Renal pelvis (tissue), 12 donors: ENCODE measurements at places on chromosomes 13 and 19.

DNA sequence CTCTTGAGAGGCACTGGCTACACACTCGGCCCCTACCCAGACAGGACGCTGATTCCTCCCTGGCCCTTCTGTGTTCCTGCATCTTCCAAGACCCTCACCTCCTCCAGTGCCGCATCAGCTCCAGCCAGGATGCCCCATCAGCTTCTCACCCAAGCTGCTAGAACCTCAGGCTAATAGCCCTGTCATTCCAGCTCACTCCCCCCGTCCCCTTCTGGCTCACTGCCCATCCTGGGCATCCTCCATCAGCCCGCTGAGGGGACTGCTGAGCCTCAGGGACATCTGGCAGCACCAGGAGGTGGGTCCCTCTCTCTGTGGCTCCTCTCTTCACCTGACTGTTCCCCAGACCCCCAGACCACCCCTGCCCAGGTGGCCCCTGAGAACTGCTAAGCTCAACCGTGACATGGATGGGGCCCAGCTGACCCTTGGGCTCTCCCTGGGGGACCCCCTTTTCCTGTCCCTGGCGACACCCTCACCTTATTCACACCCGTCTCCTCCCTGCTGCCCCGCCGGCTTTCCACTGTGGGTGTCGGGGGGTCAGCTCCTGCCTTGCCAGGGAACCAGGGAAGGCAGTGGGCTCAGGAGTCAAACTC is 4.8 kb downstream of the FFAR3 start:
- DNase-seq: no peak

DNA sequence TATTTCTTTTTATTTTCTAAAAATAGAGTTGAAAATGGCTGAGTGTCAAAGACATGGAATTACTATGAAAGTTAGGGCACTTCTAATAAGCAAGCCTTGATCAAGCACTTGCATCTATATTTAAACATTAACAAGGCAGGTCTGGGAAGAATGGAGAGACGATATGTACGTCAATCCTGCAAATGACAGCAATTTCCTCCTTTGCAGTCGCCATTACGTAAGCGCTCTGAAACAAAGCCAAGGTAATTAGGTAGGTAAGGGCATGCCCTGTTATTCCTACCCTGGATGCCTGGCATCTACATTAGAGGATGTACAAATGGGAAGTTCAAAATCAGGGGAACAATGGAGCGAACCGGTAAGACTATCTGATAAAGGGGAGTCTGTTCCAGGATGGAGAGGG is 664.0 kb upstream of the ARGLU1 start:
- DNase-seq: no peak

GRCh38 chr13:49580980-49581680 is 4.2 kb downstream of the RCBTB1 start:
- DNase-seq: no peak

GRCh38 chr13:106331116-106331515 is 204.3 kb downstream of the EFNB2 start:
- DNase-seq: no peak

DNA sequence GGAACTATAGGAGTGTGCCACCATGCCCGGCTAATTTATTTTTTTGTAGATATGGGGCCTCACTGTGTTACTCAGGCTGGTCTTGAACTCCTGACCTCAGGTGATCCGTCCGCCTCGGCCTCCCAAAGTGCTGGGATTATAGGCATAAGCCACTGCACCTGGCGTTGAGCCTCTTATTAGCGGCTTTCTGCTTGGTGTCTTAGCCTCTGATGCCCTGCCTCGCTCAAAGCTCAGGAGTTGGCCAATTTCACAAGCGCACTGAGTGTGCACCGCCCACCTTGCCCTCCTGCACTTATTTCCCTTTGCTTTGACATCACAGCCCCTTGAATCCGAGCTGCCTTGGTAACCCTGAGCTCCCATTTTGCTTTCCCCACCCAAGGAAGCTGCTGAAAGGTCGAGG is 10.1 kb downstream of the YIPF2 start:
- DNase-seq: no peak

DNA sequence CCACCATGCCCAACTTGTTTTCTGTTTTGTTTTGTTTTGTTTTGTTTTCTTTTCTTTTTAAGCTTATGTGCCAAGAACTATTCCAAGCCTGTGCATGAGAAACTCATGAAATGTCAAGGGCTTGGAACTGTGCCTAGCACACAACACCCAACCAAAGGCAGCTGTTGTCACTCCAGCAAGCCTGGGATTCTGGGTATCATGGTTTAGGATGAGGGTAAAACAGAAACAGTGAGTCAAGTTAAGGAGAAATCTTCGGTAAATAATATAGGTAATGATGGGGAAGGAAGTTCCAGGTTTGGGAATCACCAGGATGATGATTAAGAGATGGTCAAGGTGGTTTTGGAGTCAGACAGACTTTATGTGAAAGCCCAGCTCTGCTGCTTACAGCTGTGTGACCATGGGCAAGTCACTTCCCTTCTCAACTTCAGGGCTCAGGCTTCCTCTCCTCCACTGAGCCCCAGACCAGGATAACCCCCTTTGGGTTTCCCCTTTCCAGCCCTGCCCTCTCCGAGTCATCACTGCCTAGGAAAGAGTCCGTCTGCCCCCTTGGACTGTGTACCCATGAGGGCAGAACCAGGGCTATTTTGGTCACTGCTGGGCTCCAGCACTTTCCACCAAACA is 5.0 kb downstream of the PVR start:
- no peak for DNase-seq

- DNase-seq: no peak
These were observed 13.1 kb downstream of the LRCH1 start for GRCh38 chr13:46565808-46566750.

- peak; percentile 93 for DNase-seq
These were observed at the start of gene CKAP2 for GRCh38 chr13:52454820-52455676. Gene CKAP2, plus strand, starts transcription at chr13:52455478. Its CDS starts 79 bp downstream, at chr13:52455557.

DNA sequence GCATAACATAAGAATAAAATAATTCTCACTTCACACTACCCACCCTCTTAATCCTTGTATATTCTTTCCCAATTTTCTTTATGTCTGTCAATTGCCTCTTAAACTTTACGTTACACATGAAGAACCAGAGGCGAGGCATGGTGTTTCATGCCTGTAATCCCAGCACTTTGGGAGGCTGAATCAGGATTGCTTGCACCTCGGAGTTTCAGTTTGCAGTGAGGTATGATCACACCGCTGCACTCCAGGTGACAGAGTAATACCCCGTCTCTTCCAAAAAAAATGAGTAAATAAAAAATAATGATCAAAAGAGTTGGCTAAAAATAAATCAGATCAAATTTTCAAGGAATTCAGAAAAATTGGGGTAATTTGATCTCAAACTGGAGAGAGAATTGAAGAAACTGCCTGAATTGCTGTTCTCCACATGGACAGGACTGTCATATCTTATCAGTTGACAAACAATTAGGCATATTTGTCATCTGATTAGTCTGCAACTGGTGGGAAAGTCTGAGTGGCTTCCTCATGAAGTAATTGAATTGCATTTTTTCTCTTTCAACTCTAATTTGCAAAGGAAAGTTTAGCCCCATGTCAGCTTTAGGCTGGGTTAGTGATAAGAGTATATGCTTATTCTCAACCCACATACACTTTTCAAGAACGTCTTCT is 302.9 kb downstream of the ITGBL1 start:
- DNase-seq: no peak

- no peak for DNase-seq
These were observed 259.9 kb downstream of the FOXO1 start for GRCh38 chr13:40406405-40407120.

DNA sequence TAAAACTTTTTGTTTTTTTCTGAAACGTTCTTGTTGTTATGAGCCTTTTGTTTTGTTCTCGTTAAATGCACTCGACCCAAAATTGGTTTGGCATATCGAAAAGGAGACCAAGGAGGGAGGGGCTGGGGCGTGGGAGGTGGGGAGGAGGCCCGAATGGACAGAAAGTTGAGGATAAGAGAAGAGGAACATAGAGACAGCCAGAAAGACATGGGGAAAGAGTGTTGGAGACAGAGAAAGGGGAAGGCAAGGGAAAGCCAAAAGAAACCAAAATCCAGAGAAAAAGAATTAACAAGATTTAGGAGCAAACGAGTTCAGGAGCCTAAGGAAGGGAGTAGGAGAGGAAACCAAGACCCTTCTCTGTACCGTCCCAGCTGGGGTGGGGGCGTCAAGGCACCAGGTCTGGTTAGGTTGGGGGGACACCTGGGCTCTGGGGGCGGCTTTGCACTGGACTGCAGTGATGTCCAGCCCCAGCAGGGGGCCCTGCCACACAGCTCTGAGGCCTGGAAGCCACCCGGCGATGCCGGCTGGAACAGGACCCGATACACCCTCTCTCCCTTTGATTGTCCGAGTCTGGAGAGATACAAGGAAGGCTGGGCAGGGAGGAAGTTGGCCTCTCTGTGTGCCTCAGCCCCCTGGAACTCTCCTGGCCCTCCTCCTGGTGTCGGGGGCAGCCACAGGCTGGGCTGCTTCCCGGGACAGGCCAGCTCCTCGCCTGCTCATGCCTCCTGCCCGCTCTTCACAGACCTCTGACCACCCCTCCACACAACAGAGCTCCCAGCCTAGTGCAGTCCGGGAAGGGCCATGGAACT is 11.6 kb upstream of the ASF1B start:
- DNase-seq: peak; percentile 77

GRCh38 chr13:51453959-51454703 is 1.3 kb upstream of the INTS6 start:
- DNase-seq: no peak

GRCh38 chr13:75566658-75567057 is 17.1 kb downstream of the UCHL3 start:
- no peak for DNase-seq

GRCh38 chr19:13992025-13992424 is 14.1 kb downstream of the RFX1 start:
- no peak for DNase-seq

DNA sequence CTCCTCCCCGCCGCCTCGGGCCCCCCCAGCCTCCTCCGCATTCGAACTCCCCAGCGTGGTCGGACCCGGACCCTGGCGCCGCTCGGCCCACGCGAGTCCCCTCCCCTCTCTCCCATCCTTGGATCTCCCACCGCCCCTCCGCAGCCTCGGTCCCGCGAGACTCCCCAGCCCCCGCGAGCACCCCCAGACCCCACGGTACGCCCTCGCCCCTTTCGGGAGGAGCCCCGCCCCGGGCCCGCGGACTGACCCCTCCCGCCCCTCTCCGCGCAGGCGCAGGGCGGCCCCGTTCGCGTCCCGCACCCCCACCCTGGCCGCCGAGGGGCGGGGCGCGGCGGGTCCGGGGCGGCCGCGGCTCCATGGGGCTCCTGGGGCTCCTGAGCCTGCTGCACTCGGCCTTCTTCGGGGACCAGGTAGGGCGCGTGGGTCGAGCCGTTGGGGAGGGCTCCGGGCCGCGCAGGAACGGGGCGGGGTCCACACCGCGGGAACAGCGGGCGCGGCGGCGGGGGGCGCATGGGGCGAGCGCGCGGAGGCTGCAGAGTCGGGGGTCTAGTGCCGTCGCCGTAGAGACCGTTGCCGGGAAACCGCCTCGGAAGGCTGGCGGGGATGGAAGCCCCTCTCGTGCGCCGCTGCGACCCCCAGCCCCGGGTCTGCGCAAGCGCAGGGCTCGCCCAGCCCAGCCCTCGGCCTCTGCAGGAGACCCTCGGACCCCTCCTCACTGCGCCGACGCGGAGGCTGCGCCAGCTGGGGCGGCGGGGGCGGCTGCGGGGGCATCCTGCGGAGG is 3.8 kb upstream of the APC2 start:
- DNase-seq: no peak

DNA sequence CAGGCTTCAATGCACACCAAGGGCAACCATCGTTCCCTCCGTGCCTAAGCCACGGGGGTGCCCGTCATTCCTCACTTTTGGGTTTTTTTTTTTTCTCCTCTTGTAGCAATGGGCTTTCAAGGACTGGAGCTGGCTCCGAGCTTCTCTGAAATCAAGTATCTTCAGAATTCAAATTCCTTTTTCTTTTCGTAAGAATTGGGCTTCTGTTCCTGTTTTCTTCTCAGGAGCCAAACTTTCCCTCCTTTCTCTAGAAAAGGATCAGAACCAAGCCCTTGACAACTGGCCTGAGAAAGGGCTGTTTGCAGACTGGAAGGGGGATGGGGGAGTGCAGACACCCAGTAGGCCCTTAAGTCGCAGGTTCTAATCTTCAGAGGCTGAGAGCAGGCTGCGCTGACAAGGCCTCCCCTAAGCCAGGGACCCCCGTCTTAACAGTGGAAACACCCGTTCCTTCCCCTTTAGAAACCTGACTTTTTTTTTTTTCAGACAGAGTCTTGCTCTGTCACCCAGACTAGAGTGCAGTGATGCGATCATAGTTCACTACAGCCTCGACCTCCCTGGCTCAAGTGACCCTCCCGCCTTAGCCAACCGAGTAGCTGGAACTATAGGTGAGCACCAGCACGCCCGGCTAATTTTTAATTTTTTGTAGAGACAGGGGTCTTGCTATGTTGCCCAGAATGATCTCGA is 51.6 kb downstream of the RFX2 start:
- DNase-seq: no peak

GRCh38 chr13:99376924-99377323 is 69.7 kb upstream of the GPR183 start:
- DNase-seq: no peak

- no peak for DNase-seq
These were observed 6.3 kb downstream of the GRAMD1A start for GRCh38 chr19:35006342-35006998.

DNA sequence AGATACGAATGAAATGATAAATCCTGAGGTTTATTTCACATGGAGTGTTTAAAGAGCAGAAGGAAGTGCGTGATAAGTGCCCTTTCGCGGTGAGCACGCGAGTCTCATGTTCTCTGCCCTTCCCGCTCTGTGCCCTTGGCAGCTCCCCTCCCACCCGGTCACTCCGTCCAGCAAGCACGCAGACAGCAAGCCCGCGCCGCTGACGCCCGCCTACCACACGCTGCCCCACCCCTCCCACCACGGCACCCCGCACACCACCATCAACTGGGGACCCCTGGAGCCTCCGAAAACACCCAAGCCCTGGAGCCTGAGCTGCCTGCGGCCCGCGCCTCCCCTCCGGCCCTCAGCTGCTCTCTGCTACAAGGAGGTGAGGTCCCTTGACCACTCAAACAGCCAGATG is 37.4 kb upstream of the TEX29 start:
- DNase-seq: no peak

GRCh38 chr19:34282611-34283519 is 28.5 kb downstream of the GARRE1 start:
- DNase-seq: no peak
